Left hindlimb (tissue), 1 donor: ENCODE measurements at places on chromosomes 1 and 21.

DNA sequence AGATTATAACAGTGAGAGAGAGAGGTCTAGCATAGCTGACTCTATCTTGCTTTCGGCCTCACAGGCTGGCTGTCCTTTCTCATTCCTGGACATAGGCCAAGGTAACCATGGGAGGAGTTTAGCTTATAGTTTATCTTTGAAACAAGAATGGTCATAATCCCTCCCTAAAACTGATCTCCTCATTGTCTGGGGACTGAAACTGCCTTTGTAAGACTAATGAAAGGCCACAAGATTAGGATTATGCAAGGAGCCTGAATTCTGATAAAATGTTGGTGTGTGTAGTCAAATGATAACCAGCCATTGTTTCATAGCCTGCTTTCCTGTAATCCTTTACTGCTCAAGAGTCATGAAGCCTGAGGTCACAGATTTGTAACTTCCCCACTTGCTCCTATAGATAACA lies 131.9 kb upstream of the LYPLAL1 start:
- DNase-seq: no peak

GRCh38 chr1:155678027-155678426 lies 10.5 kb downstream of the YY1AP1 start:
- no peak for DNase-seq

DNA sequence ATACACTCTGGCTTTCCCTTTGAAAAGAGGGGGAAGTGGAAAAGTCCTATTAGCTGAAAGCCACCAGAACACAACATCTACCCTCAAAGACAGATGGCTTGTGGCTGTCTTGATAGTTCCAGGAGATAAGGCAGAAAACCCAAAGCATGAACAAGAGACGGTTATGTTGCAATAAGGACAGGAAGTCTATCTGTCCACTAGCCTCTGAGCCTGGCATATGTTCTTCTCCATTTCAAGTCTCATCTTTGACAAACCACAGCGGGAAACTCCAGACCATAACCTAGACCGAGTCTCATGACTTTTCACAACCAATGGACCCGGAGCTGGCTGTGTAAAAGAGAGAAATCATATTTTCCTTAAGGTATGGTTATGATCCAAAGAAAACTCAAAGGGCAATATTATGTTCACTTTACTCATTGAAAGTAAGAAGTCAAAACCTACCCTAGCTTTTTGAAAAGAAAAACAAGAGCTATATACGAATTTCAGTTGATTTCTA lies 33.8 kb downstream of the DUSP10 start:
- DNase-seq: peak; percentile 52

DNA sequence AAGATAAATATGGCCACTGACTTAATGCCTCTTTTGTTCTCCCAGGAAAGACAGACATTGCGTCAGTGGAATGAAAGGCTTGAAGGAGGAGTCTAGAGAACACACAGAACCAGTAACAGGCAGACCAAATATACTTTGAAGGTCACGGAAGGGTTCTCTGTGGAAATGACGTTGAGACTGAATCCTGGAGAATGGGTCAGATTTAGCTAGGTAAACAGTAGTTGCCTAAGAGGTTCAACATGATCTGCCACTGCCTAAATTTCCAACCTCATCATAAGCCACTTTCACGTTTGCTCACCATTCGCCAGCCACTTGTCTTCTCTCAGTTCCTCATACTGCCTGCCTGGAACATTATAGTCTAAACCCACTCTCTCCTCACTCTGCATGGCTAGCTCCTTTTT lies 20.5 kb downstream of the PLA2G4A start:
- no peak for DNase-seq

DNA sequence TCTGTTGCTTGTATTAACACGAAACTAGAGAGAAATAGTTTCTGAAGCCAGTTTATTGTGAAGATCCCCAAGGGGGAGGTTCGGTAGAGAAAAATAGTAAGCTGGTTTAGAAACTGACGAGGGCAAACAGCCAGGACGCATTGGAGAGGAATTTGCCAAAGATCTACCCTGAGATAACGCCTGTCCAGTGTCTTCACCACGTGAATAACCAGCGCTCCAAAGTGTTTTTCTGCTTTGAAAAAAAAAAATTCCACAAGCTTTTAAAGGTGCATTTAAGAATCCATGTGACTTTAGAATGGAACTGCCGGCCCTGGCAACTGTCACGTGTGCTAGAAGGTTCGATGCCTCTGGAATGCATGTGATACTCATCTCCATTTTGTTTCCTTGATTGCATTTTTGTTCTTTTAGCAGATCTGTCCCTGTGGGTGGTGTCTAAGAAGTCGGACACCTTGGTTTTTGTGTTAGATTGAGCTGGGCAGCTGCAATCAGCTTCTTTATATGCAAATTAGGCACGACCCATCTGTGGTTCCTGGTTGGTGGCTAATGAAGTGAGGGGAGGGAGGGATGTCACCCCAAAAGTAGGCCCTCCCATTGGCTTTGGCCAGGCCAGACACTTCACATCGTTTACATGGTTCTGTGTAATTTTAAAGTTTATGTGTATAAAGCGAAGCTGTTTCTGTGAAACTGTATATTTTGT lies 1.3 kb upstream of the THAP3 start:
- DNase-seq: no peak

GRCh38 chr21:14454016-14455009 lies 71.4 kb upstream of the HSPA13 start:
- DNase-seq: no peak

GRCh38 chr1:79617777-79618176 lies 611.2 kb upstream of the ADGRL4 start:
- no peak for DNase-seq

DNA sequence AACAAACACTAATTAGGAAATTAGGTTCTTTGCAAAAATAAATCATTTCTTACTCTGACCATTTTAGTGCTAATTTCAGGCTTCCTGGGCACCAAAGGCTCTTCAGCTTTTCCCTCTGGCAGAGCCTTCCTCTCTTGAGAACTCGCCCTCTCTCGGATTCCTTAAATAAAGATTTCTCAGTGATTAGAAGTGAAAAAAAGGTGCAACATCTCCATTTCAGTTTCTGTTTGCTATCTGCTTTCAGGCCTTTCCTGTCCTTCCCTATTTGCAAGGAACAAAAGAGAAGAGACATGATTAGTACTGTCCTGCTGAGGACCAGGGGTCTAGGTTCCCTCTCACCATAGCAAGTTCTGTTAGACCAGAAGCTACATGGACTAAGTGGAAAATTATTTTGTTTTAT lies 27.8 kb upstream of the CACYBP start:
- DNase-seq: no peak

DNA sequence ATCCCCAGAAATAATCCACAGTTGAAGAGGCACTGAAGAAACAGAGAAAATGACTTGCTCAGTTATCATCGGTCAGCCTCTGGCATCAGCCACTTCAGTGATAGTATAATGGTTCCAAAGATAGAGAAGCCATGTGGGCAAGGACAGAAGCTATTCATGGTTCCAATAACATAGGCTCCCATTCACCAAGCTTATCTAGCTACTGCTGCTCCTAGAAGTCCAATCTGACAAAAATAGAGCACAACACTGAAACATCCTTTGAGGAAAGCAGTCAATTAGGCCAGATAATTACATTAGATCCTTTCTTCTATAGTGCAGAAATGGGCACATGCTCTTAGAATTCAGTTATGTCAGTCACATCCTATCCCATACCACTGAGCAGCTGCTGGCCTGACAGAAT lies 33.5 kb upstream of the CRB1 start:
- no peak for DNase-seq

- DNase-seq: no peak
These were observed 364 bp downstream of the GOLPH3L start for GRCh38 chr1:150696590-150696989.

DNA sequence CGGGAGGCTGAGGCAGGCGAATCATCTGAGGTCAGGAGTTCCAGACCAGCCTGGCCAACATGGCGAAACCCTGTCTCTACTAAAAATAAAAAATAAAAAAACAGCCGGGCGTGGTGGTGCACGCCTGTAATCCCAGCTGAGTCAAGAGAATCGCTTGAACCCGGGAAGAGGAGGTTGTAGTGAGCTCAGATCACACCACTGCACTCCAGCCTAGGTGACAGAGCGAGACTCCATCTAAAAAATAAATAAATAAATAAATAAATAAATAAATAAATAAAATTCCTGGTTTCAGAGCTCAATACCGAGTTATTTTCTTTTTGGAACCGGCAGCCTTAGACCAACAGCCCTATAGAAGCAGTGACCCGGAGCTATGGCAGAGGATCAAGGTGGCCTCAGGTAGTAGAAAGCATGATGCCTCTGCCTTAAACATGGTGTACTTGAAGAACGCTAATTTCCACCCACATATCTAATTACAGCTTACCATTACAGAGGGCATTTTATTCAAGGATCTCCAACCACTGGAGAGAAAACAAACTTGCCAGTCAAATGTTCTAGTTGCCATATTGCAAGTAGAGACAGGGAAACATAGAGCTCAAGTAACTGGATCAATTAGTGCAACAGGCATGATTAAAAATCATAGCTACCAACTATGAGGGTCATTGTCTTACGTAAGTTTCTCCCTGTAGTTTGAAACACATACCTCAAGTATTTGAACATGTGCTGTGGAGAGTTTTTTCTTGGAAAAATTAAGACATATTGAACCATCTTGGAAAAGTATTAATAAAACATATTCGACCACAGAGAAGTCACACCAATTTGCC lies 2.0 kb upstream of the ENAH start:
- DNase-seq: no peak

GRCh38 chr1:213273546-213273945 lies 222.5 kb downstream of the RPS6KC1 start:
- no peak for DNase-seq

GRCh38 chr1:207097871-207098324 lies 6.1 kb upstream of the C4BPA start:
- DNase-seq: no peak

DNA sequence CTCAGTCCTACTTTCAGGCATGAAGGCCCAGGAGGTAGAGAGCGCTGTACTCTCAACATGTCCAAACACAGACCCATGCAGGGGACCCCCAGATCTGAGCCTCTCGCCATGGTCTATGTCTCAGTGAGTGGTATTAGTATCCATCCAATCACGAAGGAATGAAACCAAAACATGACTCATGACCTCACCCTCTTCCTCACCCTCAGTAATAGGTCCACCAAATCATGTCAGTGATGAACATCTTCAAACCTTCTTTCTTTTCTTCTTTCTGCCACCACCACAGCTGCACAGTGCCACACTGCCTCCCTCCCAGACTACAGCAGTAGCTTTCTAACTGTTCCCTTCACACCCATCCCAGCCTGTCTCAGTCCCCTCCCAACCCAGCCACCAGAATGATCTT lies 16.8 kb downstream of the C1orf116 start:
- DNase-seq: no peak

- no peak for DNase-seq
These were observed 17.2 kb upstream of the MRPS14 start for GRCh38 chr1:175040324-175040879.

DNA sequence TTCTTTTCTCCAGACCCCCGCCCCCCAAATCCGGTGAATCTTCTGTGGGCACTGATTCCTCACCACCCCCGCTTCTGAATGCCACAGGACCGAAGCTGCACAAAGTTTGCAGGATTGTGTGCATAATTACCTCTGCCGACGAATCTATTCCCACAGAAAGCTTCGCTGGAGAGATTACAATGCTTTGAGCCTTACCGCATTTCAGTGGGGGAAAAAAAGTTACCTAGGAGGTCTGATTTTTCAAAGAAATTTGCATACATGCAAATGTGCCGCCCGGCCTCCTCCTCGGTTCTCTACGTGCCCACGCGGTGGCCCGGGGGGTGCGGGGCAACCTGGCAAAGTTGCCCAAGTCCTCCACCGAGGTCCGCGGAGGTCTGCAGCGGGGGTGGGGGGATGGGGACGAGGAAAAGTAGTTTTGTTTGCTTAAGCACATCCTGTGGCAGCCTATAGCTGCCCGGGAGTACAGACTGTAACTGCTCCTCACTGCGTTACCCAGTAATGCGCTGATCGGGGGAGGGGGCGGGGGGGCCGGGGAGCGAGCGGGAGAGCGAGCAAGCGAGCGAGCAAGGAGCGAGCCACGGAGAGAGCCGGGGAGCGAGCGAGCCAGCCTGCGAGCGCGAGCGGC lies 563 bp upstream of the NFIA start:
- DNase-seq: peak; percentile 85

GRCh38 chr21:43918385-43918947 lies 53.4 kb downstream of the AGPAT3 start:
- DNase-seq: no peak

DNA sequence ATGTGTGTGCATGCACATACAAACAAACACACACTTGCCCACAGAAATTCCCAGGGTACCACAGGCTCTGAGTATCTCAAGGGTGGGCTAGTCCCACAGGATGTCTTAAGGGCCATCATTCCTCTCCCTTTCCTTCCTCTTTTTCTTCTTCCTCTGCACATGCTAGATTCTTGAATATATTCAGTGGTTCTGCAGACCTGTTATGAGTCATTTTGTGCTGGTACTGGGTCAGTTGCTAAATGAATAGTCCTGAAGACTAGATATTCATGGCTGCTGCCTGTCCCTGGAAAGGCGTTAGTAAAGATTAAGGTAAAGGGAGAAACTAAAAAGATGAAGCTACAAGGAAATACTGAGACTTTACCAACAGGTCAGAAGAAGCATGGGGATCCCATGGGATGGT lies 256.7 kb upstream of the KIAA0040 start:
- DNase-seq: no peak

GRCh38 chr1:182149411-182149965 lies 88.0 kb upstream of the ZNF648 start:
- DNase-seq: no peak

DNA sequence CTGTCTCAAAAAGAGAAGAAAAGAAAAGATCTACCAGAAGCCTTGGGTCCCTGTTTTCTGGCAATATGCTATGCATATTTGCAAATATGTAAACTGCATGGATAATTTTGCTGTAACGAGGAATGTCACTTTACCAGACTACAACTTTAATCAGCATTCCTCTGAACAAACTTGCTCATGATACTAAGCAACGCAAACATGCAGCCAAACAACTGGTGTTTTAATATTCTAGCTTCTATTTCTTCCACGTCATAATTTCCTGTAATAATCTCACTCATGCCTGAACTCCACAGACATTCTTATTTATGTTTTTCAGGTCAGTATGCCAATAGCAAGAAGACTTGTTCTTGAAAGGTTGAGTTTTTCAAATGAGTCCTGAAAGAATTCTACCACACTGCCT lies 114.1 kb downstream of the SIM2 start:
- DNase-seq: no peak
